ENCODE measurements at places on chromosomes 11 and 22.
A peak's percentile ranks its signal among the peaks of the same experiment; 100 is the strongest.

GRCh38 chr22:20981787-20982562, at the start of gene LZTR1:
LZTR1 (plus strand) TSS chr22:20982297; CDS start chr22:20982372, 75 bp downstream.
- DNase-seq = peak; percentile 95

DNA sequence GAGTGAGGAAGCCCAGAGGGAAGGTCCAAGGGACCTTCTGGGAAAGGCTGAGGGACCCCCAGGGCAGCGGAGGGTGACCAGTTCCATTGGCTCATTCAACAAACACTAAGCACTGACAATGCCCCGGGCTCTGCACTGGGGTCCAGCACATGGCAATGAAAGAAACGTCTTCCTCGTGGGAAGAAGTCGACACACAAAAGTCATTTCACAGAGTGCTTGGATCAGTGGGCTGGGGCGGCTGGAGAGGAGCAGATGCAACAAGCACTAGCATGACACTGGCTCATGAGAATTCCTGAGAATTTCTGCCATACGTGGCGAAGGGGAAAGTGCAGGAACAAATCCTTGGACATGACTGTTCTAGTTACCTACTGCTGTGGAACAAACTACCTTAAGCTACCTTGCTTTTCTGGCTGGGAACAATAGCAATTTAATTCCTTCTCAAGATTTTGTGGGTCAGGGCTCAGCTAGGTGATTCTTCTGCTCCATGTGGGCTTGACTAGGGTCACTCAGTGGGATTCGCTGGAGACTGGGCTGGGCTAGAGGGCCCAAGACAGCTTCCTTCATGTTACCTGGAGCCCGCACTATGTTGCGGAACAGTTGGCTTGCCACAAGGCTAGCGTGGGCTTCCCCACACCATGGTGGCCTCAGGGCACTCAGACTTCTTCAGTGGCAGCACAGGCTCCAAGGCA, 6.9 kb upstream of the STIP1 start:
- DNase-seq = no peak

DNA sequence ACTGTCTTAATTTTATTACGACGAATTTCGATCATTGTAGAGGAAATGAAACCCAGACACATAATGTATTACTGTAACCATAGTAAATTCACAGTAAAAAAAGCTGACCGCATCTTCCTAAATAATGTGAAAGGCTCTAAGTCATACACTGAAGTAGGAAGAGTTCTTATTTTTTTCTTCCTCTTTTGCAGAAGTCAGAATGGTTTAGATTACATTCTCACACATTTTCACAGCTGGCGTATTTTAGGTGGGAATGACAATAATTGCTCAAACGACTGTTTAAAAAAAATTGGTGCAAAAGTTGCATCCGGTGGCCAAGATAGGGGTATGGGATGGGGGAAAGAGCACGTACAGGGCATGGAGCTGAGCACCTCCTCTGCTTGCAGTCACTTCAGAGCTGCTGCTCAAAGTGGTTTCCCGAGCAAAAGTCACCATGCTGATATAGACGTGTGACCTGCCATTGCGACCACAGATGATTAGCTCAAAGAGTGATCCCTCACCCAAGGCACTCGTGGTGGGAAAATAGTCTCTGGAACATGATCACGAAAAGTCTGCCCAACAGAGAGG, 35.3 kb downstream of the MMP13 start:
- no peak for DNase-seq

DNA sequence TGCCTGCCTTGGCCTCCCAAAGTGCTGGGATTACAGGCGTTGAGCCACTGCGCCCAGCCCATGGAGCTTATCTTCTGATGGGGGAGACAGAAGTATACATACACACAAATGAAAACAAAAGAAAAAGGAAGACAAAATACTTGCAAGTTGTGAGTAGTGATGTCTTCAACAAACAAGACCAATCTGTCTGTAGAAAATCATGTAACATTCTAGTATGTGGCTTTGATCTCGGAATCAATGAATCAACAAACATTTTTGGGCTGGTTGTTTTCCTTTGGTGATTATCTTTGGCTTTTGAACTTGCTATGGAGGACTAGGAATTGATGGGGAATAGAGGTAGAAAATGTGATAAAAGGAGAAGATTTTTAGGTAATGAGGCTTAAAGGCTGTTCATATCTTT, 3.4 kb upstream of the CTNND1 start:
- DNase-seq = no peak

DNA sequence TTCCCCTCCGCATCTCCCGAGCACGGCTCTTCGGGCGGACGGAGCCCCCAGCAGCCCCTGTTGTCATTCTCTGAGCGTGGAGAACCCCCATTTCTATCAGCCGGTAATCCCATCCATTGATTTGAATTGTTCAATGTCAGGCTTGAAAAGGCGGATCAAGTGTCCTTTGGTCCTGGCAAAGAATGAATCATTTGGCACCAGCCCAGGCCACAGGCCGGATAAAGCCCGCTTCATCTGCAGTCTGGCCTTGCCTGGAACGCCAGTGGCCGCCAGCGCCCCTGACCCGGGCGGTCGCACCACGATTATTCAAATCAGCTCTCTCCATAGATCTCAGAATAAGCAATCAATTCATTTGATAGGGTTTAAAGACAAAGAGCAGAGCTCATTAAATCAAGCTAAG, 188.9 kb downstream of the BRD1 start:
- DNase-seq = no peak

DNA sequence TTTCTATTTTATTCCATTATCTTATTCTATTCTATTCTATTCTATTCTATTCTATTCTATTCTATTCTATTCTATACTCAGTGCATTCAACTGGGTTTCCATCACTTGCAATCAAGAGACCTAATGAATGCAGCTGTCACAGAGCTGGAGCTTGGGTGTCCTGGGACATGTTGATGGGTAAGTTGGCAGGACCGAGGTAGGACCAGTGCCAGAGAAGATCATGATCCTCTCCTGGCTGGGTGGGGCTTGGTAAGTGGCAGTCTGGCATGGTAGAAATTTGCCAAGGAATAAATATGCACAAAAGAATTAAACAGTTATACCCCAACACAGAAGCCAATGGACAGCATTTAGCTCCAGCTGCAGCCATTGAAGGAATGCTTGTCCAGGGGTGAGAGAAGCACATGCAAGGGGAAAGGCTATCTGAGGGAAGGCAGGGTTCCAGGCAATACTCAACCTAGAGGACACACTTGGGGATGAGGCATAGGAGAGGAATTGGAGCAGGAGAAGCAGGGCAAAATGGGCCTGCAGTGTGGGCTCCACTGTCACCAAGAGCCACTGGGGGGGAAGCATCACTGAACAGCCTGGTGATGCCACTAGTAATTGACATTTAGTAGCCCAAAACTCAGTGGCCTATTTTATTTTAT, 97.0 kb upstream of the CD82 start:
- DNase-seq = no peak

- DNase-seq = no peak
These were observed 57.5 kb downstream of the RPUSD4 start for GRCh38 chr11:126153972-126154371.

- no peak for DNase-seq
These were observed 113.4 kb downstream of the BCR start for GRCh38 chr22:23293720-23294119.

GRCh38 chr11:106644824-106645223, 373.5 kb downstream of the GUCY1A2 start:
- no peak for DNase-seq

DNA sequence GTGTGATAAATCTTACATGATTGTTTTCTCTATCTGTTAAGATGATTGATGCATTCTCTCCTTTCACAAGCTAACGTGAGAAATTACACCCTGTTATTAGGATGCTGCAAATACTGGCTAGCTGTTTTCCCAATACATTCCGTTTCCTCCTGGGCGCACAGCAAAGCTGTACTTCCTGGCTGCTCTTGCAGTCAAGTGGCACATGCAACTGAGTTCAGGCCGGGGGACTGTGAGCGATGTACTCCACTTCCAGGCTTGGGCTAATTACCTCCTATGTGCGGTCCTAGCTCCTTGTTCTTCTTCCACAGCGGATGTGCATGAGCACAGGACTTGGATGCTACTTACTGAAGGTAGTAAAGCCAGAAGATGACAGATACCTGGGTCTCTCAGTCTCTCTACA, 234.9 kb upstream of the SESN3 start:
- no peak for DNase-seq

DNA sequence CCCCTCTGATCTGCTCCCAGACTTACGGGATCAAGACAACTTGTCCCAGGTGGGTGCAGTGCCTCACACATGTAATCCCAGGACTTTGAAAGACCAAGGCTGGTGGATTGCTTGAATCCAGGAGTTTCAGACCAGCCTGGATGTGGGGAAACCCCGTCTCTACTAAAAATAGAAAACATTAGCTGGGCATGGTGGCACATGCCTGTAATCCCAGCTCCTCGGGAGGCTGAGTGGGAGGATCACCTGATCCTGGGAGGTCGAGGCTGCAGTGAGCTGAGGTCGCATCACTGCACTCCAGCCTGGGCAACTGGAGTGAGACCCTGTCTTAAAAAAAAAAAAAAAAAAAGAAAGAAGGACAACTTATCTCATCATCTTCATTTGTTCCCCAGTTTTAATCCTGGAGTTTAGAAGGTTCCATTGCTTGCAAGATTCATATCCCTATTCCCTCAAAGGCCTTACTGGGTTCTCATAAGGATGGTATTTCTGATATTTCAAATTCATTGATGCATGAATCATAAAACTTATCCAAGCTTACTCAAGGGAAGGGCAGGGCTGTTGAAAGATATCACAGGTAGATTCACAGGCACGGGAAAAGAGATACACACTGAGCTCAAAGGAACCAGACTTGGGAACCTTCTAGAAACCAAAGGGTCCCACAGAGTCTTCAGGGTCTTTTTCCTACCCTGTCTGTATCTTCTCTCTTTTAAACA, 14.6 kb downstream of the ENDOD1 start:
- DNase-seq = no peak

DNA sequence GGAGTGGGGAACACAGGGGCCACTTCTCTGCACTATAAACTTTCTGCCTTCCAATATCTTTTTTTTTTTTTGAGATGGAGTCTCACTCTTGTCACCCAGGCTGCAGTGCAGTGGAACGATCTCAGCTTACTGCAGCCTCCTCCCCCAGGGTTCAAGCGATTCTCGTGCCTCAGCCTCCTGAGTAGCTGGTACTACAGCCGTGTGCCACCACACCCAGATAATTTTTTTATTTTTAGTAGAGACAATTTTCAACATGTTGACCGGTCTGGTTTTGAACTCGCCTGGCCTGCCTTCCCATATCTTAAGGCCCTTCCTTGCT, 1.7 kb downstream of the SLC3A2 start:
- no peak for DNase-seq

DNA sequence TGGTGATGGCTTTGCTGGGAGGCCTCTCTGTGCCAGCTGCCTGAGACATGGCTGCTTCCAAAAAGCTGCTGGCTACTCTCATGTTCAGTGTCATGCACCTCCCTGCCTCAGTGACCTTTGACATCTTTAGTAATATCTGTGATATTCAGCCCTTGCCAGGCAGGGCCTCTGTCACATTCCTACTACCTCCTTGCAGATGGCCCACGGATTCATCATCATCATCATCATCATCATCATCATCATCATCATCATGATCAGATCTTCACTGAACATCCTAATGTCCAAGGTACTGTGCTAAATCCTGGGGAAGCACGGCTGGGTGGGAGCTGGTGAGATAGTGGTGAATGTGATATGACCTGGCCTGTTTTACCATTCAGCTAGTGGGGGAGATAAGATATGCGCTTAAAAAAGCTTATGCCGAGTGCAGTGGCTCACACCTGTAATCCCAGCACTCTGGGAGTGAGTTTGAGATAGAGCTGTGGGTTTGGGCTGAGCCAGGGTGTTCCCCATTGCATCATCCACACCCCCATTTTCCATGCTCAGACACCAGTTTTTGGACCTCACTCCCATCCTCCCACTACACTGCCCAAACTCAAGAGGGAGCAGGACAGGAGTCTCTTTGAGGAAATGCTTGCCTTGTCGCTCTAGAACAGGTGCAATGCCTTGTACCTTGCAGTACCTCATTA, 17.1 kb upstream of the TMPRSS13 start:
- no peak for DNase-seq

DNA sequence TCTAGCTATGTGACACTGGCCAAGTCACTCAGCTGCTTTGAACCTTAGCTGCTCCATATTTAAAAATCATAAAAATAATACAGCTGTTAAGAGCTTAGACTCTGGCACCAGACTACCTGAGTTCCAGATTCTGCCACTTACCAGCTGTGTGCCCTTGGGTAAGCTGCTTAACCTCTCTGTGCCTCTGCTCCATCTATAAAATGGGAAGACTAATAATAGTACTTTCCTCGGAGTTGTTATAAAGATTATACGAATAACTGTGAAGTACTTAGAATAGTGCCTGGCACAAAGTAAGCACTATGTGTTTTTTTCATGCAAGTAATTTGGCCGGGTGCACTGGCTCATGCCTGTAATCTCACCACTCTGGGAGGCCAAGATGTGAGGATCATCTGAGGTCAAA, 1.4 kb downstream of the HDHD5 start:
- DNase-seq = no peak

- no peak for DNase-seq
These were observed 10.3 kb downstream of the APOL4 start for GRCh38 chr22:36191106-36191836.

DNA sequence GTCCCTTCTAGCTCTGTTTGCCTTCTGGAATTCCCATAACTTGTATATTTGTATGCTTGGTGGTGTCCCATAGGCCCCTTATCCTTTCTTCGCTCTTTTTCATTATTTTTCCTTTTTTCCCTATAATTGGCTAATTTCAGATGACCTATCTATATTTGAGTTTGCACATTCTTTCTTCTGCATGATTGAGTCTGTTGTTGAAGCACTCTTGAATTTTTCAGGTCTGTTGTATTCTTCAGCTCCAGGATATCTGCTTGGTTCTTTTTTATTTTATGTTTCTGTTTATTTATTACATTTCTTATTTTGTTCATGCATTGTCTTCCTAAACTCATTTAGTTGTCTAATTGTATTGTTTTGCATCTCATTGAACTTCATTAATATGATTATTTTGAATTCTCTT, 28.0 kb downstream of the NCAM1 start:
- DNase-seq = no peak

- peak; percentile 32 for DNase-seq
These were observed 103.4 kb upstream of the NECTIN1 start for GRCh38 chr11:119832202-119832935.

DNA sequence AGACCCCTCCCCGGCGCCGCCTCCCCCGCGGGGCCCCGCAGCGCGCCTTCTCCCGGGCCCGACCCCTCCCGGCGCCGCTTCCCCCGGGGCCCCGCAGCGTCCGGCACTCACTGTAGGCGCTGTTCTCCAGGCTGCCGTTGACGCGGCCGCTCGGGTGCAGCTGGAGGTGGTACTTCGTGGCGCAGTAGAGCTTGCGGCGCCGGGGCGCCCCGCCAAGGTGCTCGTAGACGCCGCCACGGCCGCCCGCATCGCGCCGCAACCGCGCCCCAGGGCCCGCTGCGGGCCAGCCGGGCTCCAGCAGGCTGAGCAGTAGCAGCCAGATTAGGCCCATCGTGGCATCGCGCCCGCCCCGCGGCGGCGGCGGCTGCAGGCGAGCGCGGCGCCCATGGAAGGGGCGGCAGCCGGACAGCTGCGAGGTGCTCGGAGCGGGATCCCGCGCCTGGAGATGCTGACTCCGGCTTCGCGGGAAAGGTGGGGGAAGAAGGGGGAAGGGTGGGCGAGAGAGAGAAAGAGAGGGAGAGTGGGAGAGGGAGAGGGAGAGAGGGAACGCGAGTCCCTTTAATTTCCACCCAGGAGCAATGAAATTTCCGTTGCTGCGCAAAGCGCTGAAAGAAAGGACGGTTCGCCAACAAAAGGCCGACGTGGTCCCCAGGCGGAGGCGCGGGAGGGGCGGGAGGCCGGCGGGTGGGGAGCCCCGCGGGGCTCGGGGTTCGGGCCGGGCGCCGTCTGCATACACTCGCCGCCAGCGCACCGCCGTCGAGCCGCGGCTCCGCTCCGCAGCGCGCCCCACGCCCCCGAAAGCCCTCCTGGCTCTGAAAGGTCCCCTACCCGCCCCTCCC, at the start of gene FGF3:
Gene FGF3, minus strand, starts transcription at position 814 of the 839 bp plus-strand sequence. Its CDS starts 483 bp downstream, at position 331.
- DNase-seq = peak; percentile 68

All from HuH-7 (cell line).